Naive B cell (primary cell): ENCODE measurements at places on chromosomes 5 and 9. TPM values are rescaled to one million over a fixed set of nuclear protein-coding genes. Genes with fewer than 3 reads are reported as not detected.

SEMA6A gene
- polyA plus RNA-seq: 1.6 TPM

GNA14 gene
- polyA plus RNA-seq: not detected

ASPN gene
- polyA plus RNA-seq: not detected

RNF183 gene
- not detected for polyA plus RNA-seq

SPATA31C1 gene
- polyA plus RNA-seq: not detected

PCDHA6 gene
- polyA plus RNA-seq: not detected

SH3RF2 gene
- polyA plus RNA-seq: not detected

ZMAT2 gene
- 68.6 TPM for polyA plus RNA-seq

C9 gene
- not detected for polyA plus RNA-seq

IQGAP2 gene
- 3.9 TPM for polyA plus RNA-seq

CHMP5 gene
- polyA plus RNA-seq: 59.0 TPM

DRD1 gene
- not detected for polyA plus RNA-seq

HMCN2 gene
- not detected for polyA plus RNA-seq

AFAP1L1 gene
- polyA plus RNA-seq: not detected

SV2C gene
- not detected for polyA plus RNA-seq

BRINP1 gene
- polyA plus RNA-seq: not detected
